ENCODE measurements at places on chromosomes 1 and 21. TPM values are rescaled to one million over a fixed set of nuclear protein-coding genes. Genes with fewer than 3 reads are reported as not detected.

GRCh38 chr21:22691658-22692057, 1693.4 kb downstream of the NCAM2 start:
- DNase-seq = no peak

The VWA5B1 gene
- total RNA-seq = not detected

- no peak for DNase-seq
Observed at GRCh38 chr1:34915521-34915920, 13.9 kb downstream of the DLGAP3 start.

DNA sequence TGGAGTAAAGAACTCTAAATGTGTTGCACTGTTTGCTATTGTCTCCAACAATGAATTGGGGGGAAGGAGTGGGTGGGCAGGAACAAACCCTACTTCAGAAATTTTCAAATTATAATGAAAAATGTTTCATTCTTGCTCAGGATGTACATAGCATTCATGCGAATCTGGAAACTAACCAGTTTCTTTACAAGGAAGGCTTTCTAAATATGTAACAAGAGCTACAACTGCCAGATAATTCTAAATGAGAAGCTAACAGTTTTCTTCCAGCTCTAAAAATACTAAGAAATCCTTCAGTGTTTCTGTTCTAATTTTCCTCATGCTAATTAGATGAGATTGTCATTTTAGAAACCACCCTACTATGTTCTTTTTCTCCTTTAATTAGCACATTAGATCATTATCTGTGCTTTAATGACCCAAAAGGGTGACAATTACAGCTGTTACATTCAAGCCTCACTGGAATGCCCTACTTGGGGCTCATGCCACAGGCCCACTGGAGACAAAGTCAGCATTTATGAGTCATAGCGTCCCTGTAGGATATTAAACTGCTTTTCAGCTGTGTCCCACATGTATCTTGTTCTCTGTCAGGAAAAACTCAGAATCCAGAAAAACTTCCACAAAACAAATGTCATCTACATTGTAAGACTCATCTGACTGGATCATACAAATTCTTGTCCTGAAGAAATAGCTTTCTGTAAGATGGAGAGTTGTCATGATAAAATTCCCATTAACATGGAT, 804.6 kb upstream of the CXADR start:
- peak; percentile 15 for DNase-seq

The DEGS1 gene
- 87.2 TPM for total RNA-seq

Data from osteoblast (primary cell).